ENCODE measurements at places on chromosomes 3 and 15.

- DNase-seq: no peak
Measured at GRCh38 chr3:73212683-73213082, 151.2 kb downstream of the EBLN2 start.

DNA sequence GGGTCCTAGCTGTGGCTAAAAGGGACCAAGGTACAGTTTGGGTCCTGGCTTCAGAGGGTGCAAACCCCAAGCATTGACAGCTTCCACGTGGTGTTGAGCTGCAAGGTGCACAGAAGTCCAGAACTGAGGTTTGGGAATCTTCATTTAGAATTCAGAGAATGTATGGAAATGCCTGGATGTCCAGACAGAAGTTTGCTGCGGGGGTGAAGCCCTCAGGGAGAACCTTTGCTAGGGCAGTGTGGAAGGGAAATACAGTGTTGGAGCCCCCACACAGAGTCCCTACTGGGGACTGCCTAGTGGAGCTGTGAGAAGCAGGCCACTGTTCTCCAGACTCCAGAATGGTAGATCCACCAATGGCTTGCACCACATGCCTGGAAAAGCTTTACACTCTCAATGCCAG lies 17.9 kb downstream of the RNF13 start:
- DNase-seq: no peak

GRCh38 chr3:185983495-185984141 lies 45.8 kb upstream of the TRA2B start:
- peak; percentile 85 for DNase-seq

- no peak for DNase-seq
Measured at GRCh38 chr3:170869239-170869590, 780 bp downstream of the RPL22L1 start.

GRCh38 chr15:72342385-72342784 lies 22.4 kb upstream of the CELF6 start:
- peak; percentile 61 for DNase-seq

DNA sequence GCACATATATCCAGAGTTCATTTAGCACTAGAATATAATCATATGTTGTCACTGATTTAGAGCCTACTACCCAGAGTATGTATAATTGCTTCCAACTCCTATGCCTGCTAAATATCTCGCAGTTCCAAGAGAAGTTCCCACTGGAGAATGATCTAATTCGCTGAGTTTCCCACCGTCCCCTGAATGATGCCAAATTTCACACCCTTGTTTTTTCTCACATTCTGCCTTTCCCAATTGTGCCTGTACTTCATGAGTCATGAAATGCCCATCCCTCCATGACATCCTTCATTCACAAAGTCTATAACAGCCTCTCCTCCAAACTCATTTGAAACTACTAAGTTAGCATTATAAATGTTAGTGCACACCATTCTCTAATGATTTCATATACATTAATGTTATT lies 177.2 kb downstream of the CBLB start:
- no peak for DNase-seq

- peak; percentile 65 for DNase-seq
Measured at GRCh38 chr3:150761831-150762661, 923 bp downstream of the SIAH2 start.

DNA sequence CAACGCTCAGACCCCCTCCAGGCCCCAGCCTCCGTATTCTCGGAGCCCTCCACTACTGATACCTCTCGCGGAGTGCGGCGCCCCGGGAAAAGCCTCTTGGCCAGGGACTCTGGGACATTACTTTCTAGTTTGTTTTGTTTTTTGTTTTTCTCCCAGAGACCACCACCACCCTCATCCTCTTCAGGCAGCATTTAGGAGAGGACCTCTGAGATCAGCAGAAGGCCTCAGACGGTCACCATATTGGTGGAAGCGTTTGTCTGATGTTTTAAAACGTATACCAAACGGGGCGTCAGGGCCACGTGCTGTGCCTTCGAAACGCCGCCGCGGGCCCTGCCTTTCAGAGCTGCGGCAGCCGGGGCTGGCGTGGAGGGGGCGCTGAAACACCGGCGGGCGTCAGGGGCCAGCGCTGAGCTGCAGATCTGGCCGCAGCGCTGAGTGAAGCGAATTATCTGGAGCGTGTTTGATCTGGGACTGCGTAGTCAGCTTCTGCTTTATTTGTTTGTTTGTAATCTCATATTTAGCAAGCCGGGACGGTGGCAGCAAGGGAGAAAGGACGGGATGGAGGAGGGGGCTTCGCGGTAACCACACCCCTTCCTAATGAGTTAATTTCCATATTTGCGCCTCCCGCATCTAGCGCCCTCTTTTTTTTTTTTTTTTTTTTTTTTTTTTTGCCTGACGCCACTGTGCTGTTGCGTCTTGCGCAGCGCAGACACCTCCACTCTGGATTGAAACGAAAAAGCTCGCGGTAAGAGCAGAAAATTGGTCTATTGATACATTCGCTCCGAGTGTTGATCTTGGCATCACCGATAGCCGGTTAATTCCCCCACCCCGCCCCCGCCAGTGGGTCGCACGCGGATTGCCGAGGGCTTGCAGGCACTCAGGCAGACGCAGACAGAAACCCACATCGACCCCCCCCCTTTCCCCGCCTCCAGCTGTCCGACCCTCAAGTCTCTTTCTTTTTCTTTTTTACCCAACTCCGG lies 14.9 kb downstream of the SOX2 start:
- DNase-seq: peak; percentile 89

- DNase-seq: no peak
Measured at GRCh38 chr15:84143753-84144314, 91.7 kb upstream of the GOLGA6L4 start.

- no peak for DNase-seq
Measured at GRCh38 chr15:34019369-34019990, 19.5 kb downstream of the AVEN start.

GRCh38 chr15:42201801-42202200 lies 6.3 kb downstream of the VPS39 start:
- DNase-seq: no peak

DNA sequence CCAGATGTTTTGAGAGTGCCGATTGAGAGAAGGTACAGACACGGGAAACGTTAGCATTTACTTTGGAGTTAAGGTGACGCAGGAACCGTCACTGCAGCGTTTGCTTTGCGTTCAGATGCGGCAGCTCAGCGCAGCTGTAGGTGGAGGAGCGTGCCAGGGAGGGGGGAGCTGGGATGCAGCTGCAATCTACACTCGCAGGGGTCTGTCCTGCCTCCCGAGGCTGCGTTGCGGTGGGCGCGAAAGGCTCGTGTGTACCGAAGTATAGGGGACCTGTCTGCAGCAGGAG lies 425 bp upstream of the FYTTD1 start:
- DNase-seq: no peak

DNA sequence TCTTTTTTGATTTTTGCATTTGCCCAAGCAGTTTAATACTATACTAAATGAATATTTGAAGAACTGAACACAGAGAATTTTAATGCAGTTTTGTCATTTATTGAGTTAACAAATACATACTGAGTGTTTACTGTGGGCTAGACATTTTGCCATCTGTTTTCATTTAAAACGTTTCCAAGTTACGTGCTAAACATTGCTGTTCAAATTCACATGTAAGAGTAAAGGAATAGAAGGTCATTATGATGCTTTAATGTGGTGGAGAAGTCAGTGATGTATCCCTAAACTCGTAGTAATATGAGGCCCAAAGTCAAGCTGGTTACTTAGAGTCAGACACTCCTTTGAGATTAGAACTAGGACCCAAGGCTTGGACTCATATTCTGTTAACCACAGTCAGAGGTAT lies 49.4 kb downstream of the CRYBG3 start:
- no peak for DNase-seq

GRCh38 chr3:71520161-71521020 lies 63.1 kb downstream of the FOXP1 start:
- DNase-seq: no peak

DNA sequence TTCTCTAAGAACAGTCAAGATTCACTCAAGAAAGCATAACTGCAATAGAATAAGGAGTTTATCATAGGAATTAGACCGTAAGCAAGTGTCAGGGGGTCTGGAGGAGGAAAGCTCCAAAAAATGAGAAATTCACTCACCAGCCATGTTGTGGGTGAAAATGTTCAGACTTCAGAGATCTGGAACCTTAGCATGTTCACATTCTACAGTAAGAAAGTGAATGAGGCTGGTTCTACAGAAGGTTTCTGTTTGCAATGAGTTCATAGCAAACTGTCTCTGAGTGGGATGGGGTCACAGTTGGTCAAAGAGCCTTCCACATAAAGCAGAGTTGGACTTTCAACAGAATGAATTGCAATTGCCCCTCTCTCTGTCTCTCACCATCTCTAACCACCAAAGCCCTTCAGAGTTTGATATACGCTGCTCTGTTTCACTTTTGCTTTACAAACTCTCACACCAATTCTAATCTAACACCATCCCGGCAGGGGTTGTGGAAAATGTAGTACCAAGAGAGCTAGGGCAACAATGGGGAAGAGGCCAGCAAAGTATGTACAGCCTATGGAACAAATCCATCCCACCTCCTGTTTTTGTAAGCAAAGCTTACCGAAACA lies 581.8 kb upstream of the UBE2E2 start:
- no peak for DNase-seq

DNA sequence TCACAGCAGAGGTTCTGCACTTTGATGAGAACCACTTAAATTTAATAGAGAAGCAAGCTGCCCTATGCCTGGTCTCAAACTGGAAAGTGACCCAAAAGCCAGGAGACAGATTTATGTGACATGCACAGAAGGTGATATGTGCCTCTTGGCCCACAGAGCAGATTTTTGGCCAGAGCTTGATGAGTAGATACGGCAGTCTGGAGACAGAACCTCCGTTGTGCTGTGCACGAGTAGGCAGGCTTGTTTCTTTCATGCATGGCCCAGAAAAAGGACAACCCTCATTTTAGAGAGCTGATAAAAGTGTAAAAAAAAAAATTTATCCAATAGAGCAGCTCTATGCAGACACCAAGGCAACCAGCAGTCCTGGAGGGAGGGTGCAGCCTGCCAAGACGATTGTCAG lies 423.1 kb downstream of the CNTN6 start:
- DNase-seq: no peak

DNA sequence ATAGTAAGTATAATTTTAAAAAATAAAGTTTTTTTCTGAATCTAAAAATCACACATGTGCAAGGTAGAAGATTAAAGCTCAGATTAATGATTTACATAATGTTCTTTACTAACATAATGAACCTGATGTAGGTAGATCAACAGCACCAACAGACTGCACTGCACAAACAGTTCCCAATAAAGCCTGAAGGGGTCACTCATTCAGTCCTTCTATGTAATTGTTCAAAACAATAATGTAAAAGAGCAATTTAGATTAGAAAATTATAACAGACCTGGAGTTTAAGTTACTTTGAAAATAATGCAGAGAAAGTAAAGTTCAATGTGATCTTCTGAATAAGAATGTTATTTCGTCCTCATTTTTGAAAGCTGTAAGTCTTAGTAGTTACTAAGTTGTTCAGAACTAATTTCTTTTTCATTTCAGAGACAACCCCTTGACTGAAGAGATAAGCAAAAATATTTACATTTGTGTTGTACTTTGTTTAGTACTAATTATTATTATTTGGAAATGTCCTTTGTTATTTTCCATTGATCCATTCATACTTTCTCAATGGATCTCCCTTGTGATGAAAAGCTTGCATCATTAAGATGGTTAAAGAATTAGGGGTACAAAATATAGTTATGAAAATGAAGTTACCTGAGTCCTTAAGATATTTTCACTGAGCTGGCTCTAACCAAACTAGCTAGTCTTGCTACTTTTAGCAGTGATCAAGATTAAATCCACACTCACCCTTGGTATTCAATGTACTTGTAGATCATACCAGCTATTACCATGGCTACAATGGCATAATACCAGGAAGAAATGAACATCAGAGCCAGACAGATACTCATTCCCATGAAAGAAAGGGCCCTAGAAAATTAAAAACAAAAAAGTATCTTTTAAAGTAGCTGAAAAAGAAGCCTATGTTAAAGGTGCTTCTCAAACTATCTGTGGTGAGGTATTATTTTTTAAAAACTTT lies 16.8 kb downstream of the EMC4 start:
- DNase-seq: no peak

DNA sequence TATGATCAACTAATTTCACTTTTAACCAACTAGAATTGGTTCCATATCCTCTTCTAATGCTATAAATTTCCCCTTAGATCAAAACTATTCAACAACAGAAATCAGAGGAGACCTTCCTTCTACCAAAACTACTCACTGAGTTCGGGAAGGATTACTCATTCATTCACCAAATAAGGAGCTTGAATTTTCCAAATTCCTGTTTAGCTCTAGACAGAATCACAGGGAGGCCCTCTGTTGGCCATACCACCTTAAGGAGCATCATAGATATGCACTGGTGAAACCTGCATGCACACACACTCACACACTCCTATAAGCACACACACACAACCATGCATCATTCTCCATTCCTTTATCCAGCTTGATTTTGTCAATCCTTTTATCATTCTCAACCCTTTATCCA lies 49.0 kb downstream of the SUCLG2 start:
- no peak for DNase-seq

- DNase-seq: no peak
Measured at GRCh38 chr15:87349181-87349580, 907.4 kb downstream of the NTRK3 start.

DNA sequence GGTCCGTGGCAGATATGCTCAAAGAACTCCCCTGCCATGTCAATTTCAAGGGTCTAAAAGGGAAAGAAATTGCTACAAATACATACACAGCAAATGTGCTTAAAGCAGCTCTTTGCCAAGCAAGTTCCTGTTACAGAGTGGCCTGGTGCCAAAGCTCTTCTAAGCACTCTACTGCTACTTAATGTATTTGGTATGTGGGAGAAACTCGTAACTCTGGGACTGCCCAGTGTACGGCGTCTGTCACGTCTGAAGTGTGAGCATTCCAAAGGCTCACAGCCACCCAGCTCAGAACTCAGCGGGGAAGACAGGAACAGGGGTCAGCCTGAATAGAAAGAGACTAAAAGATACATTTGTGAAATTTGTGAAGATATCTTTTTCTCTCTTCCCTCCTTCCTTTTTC lies 54.6 kb downstream of the RBMS3 start:
- DNase-seq: peak; percentile 46

- no peak for DNase-seq
Measured at GRCh38 chr15:60831540-60831939, 352.6 kb upstream of the ICE2 start.

- no peak for DNase-seq
Measured at GRCh38 chr15:48777645-48778330, 33.1 kb downstream of the CEP152 start.

All from ecto neural progenitor cell (in vitro differentiated cells).